ENCODE measurements at places on chromosomes 4 and X.

GRCh38 chrX:41043674-41044345 is 41.4 kb upstream of the USP9X start:
- DNase-seq, result no peak

GRCh38 chrX:115719171-115719570 is 158.2 kb downstream of the PLS3 start:
- DNase-seq, result no peak

DNA sequence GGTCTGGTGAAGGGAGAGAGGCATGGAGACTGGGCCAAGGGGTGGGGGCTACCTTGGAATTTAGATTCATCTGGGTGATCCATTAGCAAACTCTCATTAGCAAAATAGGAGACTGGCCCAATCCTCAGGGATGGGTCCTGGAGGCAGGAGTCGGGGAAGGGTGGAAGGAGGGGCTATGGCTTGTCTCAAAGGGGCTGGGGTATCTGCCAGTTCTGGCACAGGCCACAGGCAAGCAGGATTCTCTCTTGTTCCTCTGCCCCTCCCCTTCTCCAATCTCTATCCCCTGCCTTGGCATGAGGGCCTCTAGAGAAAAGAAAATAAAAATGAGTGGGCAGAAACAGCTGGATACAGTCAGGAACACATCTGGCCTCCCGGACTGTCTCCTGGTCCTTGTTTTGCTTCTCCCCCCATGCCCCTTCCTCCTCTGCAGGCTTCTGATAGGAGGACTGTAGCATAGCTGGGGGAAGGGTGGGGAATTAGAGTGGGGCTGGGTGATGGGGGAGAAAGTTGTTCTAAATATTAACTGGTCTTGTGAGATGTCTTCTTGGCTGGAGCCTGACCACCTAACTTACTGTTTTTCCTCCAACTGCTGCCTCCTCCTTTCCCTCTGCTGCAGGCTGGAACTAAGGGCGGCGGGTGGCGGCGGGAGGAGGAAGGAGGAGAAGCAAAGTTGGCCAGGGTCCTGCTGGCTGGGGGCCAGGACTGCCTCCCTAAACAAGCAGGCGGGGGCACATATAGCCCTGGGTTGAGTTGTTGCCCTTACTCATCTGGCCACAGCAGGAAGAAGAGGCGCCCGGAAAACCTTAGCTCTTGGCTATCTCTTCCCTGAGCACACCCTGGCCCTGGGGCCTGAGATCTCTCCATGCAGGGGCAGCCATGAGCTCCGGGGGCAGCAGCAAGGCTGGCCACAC is 53.3 kb upstream of the LAS1L start:
- DNase-seq, result no peak

- no peak for DNase-seq
These were observed 69.8 kb downstream of the TMEM131L start for GRCh38 chr4:153535772-153536513.

DNA sequence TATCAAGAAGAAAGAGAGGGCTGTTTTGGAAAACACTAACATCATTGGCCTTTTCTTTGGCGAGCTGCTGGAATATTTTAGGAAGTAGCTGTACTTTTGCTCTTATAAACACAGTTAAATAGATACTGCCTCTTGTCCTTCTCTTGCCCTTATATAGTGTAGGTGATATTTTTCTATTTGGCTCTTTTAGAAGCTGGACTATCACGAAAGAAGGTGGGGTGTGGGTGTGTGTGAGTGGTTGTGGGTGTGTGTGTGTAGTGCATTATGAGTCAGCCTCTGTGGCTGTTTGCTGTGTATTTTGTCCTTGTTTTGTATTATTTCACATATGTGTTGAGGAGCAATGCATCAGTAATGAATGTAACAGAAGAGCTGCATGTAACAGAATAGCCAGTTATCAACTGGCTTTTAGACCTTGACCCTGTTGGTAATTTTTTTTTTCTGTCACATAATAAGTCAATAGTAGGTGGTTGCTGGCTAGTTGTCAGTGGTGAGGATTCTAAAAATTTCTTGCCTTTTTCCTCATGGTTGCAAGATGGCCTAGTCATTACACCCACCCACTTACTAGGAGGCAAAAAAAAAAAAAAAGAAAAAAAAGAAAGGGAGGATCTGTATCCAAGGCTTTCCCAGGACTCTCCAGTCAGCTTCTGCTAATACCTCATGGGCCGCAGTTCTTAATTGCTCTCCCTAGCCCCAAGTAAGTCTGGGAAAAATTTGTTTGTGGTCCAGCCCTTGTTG is 23.8 kb downstream of the ARHGAP10 start:
- no peak for DNase-seq

Data from activated T-helper 9 cell treated with anti-CD3 and anti-CD28 coated beads, Interleukin-2, amount 50 U/mL, for 16 hours (primary cell).